NCI-H510A treated with DMSO at 0.1 percent for 48 hours (cell line): ENCODE measurements at places on chromosomes 4 and X.
A peak's percentile ranks its signal among the peaks of the same experiment; 100 is the strongest.

DNA sequence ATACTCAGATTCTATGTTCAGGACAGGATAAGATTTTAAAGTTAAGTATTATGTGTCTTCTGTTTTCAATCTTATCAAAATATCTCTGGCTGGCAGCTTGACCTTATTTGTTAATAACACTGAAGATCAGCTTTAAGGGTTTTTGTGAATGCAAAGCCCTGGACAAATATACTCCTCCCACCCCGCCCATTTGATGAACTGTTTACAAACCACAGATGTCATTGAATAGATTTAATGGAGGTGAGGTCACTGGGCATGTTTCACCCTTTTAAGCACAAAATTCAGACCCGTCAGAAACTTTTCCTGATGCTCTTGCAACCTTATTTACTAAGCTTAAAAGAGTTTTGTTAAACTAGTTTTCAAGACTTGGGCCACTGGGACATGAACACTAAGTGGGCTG, 10.1 kb upstream of the CXCL8 start:
- DNase-seq = peak; percentile 76

DNA sequence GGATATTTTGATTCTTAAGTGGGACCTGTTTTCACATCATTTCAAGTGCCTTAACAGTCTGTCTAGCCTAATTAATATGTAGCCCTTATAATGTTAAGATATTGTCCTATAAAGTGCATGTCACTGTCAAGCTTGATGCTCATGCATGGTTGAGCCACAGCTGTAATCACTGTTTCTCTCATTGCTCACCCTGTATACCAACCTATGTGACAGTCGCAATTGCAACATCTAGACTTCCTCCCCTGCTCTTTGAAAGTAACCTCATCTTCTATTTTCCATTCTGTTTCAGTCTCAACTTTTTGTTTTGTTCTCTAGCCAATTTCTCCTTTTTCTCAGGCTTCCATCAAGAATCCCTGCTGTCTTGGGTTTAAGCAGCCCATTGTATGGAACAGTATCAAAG, 24.4 kb upstream of the MSL3 start:
- DNase-seq = no peak

DNA sequence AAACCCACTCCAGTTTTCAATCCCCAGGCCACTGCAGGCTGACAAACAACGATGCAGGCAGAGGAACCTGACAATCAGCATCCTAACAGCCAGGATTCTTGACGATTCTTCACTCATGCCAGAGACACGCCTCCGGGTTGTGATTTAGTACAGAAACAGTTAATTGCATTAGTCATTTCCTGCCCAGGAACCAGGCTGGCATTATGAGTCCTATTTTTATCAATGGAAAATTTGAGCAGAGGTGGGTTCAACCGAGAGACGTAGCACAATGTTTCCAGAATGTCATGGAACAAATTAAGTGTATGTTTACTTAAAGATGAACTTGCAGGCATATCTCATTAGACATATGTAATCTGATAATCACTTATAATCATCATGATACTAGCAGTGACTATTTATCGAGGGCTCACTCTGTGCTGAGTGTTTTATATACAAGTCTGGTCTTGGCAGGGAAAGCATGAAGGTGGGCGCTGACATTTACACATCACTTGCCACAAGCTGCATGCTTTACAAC, 159.7 kb downstream of the NSUN7 start:
- peak; percentile 56 for DNase-seq

DNA sequence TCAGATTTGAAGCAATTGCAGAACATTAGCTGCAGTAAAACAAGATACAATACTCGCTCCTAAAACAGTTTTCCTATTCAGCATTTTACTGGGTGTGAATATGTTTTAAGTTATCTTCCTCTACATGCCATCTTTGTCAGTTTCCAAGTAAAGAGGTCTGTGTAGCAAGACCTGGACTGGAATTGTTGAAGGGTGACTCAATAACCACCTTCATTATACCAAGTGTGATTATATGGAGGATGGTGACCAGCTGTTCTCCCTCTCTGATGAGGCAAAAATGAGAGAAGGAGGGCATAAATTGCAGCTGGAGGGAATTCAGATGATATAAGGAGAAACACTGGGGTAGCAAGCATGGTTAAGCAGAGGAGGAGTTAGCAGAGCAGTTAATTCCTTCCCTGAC, 922.1 kb upstream of the SLIT2 start:
- DNase-seq = no peak

DNA sequence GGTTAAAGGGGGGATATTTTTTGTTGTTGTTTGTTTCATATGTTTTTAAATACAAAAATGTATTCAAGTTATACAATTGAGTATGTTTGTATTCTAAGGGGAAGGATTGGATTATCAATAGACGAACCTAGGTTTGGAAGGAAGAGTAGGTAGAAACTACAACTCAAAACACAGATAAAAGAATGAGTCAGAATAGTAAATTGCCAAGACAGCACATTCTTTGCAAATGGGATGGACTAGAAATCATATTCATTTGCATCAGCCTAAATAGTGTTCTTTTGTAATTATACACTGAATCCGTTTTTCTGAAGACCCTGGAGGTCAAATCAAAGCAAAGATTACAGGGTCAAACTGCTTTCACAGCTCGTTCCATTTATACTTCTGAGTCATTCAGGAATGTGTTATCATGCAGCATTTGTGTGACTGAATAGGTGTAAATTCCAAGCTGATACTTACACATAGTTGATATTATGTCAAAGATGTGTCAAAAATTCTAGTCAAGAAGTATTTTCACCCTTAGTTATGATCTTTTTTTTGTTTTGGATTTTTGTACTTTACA, 273.3 kb upstream of the FAT4 start:
- no peak for DNase-seq

DNA sequence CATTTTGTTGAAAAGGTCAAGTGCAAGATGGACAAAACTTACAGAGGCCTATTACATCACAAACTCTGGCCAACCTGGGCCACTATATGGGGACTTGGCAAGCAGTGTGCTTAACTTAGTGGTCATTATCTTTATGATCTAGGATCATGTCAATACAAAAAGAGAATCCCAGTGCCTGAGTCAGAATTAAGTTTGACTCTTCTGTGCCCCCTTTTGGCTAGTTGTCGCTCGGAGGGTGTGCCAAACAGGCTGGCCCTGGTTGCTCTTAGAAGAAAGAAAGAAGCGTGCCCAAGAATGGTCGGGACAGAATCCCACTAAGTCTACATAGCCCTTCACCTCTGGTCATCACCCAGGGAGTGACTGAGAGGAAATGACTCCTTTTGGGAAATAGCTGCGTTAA, 100.1 kb downstream of the EIF4E start:
- DNase-seq = no peak

- DNase-seq = no peak
Measured at GRCh38 chr4:86117705-86118302, 242.0 kb downstream of the MAPK10 start.

- no peak for DNase-seq
Measured at GRCh38 chr4:6772223-6772928, 10.2 kb upstream of the KIAA0232 start.

DNA sequence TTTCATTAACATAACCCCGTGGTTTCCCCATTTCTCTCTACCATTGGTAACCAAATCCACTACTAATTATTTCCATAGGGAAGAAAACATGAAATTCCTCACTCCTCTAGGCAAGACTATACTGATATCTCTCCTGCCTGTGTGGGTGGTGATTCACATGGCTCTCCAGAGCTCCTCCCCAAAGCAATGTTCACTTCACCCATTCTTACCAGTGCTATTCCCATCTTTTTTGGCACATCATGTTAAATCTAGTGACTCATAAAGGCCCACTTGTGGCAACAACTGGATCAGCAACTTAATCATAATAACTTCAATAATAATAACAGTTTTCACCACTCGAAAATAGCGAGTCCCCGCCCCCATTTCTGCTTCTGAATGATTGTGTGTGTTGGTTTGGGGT, 6.1 kb upstream of the HCCS start:
- no peak for DNase-seq

DNA sequence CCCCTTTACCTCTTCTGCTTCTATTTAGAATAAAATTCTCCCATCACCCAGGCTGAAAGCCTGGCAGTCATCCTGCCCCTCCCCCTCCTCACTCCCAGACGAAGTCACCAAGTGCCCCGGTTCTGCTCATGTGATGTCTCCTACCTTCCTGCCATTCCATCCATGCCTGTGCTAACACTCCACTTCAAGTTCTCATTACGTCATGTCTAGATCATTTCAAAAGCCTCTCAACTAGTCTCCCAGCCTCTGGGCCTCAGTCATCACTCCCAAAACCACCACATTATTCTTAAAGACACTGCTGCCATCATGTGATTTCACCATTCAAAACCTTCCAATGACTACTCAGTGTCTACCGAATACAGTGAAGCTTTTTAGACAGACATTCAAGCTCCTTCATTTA, 17.2 kb upstream of the HOPX start:
- DNase-seq = peak; percentile 92
